ENCODE measurements at places on chromosomes 11 and 22.

- no peak for DNase-seq
Measured at GRCh38 chr11:123103326-123103980, 41.5 kb upstream of the HSPA8 start.

GRCh38 chr11:102260241-102260640 is 57.0 kb upstream of the BIRC3 start:
- DNase-seq: no peak

DNA sequence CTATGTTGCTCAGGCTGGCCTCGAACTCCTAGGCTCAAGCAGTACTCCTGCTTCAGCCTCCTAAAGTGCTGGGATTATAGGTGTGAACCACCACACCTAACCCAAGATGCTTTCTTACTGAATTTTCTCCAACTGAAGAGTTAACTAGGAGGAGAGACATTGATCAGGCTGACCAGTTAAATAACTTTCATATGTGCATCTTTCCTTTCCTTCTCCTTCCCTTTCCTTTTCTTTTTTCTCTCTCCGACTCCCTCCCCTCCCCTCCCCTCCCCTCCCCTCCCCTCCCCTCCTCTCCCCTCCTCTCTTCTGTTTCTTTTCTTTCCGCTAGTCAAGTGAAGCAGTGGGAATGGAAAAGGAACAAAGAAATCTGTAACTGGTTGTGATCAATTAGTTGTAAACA is 26.7 kb downstream of the XRCC6 start:
- no peak for DNase-seq

DNA sequence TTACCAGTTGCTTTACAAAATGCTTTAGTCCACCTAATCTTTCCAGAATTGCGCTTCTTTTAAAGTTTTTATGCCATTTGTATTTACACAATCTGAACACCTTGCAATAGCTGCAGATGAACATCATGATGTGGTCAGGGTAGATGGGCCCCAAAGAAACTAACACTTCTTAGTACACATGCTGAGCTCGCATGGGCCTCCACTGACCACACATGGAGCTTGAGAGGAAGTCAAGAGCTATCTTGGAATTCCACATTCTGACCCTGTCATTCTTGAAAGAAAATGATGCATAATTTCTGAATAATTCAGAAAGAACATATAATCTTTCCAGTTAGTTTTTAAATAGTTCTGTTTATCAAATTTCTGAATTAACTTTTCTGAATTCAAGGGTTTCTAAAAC is 7.7 kb downstream of the LIPT2 start:
- DNase-seq: no peak

DNA sequence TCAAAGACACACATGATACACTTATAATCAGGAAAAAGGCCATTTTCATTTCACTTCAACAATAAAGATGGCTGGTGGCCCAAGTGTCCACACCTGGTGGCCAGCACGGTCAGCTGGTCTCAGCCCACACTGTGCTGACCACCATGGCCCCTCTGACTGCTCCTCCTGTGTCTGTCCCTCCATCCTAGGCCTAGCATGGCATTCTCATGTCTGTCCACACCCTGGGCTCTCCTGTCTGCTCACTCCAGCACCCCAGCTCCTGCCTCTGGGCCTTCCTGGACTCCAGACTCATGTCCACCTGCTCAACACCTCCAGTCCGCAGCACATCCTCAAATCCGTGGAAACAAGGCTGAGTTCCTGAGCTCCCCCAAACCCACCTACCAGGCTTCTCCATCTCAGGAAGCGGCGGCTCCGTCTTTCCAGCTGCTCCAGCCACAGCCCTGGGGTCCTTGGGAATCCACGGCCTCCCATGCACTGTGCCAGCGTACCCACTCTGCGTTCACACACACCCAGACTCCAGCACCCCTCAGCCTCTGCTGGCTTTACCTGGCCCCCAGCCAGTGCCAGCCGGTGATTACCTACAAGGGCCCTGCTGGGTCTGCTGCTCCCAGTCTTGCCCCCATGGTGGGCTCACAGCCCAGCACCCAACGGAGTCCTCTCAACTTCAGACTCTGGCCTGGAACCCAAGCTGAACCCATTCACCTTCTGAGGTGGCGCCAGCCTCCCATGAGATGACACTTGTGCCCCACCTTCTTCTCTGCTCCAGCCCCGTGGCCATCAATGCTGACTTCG is 13.9 kb downstream of the SIRT3 start:
- no peak for DNase-seq

- DNase-seq: no peak
Measured at GRCh38 chr11:2099516-2100349, 39.5 kb downstream of the IGF2 start.

DNA sequence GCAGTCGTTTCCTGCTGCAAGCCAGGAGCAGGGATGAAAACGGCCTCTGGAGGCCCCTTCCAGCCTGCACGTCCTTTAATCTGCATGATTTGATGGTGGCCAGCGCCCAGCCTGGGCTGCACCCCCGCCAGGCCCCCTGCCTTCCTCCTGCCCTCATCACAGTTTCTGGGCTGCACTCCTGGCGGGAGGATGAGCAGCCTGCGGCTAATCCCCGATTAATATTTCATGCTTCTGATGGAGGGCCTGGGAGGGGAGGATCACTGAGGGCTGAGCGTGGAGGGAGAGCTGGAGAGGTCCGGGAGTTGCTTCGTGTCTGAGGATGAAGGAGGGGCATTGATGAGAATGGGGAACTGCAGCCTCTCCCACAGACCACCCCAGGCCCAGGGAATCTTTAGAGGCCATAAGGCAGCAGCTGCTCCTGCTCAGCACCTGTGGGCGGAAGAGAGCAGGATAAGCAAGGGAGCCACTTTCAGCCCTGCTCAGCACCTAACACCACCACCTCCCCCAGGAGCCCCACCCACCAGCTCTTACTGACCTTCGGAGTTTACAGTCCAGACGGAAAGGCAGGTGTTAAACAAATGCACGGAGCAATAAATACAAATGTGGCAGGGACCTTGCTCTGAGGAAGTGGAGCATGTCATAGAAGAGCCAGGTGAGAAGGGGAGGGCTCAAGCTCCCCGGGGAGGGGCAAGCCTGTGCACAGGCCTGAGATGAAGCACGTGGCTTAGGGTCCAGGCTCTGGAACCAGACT is 135.0 kb upstream of the NECTIN1 start:
- DNase-seq: no peak

DNA sequence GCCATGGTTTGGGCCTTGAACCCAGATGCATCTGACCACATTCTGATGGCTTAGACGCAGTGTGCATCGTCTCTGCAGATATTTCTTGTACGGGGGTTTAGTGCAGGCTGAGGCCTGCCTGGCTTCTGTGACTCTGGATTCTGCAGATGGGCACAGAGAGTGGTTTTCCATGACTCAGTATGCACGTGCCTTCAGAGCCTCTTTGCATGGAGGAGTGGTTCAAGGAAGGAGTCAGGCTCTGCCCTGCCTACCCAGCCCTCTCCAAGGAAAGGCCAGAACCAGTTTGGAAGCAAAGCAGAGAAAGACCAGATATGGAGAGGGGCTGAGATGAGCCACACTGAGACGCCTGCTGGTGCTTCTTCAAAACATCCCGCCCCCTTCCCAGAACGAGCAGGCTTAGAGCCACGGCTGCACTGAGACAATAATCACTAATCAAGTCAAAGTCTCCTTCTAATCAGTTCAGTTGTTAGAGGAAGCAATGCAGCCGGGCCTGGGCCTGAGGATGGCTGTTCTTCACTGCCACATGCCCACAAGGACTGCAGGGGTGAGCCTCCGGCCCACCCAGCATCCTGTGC is 308.9 kb downstream of the NXPE2 start:
- DNase-seq: no peak

DNA sequence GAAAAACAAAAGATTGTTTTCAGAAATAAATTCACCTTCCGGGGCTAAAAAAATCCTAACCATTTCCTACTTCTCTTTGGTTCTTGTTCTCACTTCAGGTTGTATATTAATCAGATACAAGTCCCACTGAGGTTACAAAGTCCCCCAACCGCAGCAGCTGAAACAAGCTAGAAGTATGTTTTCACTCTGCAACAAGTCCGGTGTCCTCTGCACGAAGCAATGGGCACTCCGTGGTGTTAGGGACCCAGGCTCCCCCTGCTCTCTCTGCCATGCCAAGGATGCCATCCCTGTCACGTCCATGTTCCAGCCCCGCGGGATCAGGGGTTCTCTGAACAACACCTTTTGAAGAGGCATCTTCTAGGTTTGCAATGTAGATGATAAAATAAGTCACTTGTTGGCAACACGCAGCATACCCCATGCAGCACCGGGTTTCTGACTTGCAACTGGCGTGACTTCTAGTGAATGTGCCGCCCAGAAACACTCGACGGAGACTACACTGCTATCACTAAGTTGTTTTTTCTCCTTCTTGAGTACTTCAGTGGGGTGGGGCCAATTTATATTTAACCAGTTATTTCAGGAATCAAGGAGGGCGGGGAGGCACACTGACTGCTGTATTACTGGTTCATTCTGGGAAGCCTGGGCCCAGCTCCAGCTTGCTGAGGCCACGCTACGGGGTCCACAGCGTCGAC is 25.4 kb upstream of the GSTP1 start:
- no peak for DNase-seq

DNA sequence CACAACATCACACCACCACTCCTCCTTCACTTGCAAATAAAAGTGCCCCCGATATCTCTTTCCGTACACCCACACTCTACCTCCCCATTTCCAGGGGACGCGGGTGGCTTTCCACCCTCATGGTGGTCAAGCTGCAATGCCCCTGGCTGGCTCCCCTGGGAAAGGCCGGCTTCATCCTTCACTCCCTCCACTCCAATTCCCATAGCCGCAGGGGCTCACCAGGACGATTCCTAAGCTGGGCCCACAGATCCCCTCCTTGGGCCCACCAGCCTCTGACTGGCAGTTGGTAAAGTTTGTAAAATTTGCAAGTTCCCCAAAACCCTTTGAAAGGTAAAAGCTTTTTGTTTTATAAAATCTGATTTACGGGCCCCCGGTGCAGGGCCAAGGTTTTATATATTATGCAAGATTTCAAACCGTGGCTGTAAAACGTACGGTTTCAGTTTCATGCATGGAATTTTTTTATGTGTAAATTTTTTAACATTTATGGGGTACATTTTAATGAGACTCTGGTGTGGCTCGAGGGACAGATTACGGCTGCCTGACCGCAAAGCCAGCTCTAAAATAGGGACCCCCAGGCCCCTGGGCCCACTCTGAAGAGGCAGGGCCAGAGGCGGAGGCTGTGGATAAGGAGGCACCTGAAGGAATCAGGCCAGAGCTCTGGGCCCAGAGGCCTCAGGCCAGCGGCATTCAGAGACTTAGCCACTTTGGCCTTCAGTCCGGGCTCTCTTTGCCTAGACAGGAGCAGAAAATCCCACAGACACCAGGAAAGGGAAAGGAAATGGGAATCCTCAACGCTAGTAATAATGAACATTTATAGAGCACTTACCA is 106.5 kb downstream of the FEZ1 start:
- DNase-seq: no peak

- no peak for DNase-seq
Measured at GRCh38 chr11:112129656-112130055, 34.2 kb downstream of the IL18 start.

GRCh38 chr11:59206635-59207034 is 6.1 kb downstream of the MPEG1 start:
- DNase-seq: no peak

DNA sequence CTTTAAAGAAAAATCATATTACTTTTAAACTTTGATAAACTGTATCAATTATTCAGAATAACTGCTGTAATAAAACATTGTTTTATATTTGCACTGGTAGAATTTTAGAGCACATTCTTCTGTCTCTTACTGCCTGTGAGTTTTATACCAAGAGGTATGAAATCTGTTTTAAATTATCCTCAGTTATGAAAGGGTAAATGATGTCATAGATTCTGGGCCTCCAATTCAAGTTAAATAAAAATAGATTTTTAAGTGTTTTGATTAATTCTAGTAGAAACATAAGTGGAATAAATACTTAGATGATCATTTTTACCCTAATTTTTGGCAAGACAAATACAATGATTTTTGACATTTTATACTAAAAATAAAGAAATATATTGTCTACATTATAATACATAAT is 93.0 kb downstream of the GUCY1A2 start:
- DNase-seq: no peak

- no peak for DNase-seq
Measured at GRCh38 chr11:93524858-93525257, 18.3 kb downstream of the SMCO4 start.

DNA sequence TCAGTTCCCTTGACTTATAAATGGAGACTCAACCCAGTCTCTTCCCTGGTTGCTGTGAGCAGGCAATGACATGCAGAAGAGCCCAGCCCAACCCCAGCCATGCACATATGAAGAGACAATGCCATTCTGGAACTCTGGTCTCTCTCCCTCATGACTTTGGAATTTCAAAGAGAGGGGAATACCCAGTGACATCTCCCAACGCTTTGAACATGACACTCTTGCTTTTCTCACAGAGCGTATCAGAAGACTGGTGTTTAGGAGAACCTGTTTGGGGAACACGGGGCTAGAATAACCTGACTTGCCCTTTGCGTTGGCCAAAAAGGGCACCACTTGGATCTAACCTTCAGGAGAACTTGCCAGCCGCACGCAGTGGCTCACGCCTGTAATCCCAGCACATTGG is 12.9 kb downstream of the RANGAP1 start:
- no peak for DNase-seq

DNA sequence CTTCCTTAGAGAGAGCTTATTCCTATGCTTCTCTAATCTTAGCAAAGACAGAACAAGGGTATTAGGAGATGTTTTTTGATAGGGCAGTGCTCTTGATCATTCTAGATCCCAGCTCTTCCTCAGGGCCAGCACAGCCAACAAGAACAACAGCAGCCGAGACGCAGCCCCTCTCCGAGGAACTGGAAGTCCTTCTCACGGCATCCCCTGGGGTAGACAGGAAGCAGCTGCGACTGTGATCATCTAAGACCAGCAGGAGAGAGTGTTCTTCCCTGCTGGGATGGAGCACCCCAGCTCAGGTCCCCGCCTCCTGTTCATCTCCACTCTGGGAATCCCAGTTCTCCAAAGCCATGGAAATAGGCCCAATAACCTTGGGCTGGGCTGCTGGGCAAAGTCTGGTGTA is 29.6 kb downstream of the IRAG1 start:
- DNase-seq: no peak

GRCh38 chr11:102111011-102111786 is 952 bp downstream of the YAP1 start:
- no peak for DNase-seq

GRCh38 chr11:35390737-35391682 is 28.3 kb downstream of the SLC1A2 start:
- DNase-seq: no peak

DNA sequence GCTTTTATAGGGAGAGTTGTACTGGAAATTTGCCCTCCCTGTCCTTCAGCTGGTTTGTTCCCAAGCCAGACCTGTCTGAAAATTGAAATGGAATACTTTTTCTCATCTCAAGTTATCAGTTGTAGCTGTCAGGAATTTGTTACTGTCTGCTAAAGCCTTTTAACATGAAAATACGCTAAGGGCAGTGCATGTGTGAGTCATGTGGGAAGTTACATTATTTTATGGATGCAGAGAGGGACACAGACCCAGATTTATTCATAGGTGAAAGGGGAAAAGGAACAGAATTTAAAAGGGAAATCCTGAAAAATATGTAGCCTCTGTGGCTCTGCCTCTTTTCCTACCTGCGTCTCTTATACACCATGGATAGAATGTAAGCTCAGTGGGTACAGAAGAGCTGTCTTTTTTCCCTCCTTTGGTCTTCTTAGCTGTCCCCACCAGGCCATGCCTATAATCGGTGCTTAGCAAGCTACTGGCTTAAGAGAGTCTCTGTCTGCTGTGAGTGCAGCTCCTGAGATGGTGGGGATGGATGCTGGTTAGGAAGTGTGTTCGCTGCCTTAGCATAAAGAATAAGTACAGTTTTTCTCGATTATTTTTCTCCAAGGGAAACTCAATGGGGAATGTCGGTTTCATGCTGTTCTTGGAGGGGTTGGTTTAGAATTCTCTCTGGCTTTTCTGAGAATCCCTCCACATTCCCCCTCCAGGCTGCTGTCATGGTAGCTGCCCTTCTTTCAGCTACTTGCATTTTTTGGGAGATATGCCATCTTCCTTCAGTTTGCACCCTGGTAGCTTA is 166.8 kb downstream of the TEAD1 start:
- DNase-seq: no peak
